ENCODE measurements at places on chromosomes 4 and X. TPM values are rescaled to one million over a fixed set of nuclear protein-coding genes. Genes with fewer than 3 reads are reported as not detected.

DNA sequence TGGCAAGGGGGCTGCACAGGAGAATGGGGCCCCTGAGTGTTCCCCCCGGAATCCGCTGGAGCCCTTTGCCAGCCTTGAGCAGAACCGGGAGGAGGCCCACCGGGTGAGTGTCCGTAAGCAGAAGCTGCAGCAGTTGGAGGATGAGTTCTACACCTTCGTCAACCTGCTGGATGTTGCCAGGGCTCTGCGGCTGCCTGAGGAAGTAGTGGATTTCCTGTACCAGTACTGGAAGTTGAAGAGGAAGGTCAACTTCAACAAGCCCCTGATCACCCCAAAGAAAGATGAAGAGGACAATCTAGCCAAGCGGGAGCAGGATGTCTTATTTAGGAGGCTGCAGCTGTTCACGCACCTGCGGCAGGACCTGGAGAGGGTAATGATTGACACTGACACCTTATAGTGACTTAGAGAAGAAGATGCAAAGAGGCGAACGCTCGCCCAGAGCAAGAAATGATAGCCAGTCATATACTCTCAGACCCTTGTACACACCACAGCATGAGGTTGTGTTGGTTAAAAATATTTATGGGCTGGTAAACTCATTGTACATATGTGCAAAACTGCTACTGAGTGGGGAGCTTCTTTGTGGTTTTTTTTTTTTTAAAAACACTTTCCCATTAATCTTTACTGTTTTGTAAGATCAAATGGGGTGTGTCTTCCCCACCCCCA lies 52.5 kb downstream of the JADE1 start:
- DNase-seq = no peak

DNA sequence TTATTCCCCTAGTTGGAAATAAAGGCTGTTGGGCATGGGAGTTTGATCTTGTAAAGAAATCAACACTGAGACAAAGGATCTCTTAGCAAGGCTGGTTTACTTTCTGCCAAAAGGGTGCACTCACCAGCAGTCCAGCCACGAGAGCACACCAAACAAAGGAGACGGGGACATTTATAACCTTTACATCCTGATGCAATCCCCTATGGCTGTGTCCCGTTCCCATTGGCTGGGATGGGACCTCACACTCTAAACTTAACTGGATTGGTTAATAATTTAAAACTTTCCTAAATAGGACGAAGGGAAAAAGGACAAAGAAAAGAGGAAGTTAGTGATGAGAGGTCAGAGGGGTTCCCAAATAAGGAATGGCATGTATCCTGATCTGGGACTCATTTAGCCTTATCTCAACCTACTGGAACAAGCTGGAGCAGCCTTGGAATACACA lies 17.9 kb downstream of the METAP1 start:
- no peak for DNase-seq

- peak; percentile 86 for DNase-seq
Measured at GRCh38 chr4:15239866-15240265, 188.0 kb upstream of the C1QTNF7 start.

DNA sequence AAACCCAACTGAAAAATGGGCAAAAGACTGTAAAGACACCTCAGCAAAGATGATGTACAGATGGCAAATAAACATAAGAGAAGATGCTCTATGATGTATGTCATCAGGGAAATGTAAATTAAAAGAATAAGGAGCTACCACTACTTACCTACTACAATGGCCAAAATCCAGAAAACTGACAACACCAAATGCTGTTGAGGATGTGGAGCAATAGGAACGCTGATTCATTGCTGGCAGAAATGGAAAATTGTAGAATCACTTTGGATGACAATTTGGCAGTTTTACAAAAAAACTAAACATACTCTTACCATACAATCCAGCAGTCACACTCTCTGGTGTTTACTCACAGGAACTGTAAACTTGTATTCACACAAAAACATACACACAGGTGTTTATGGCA lies 222.3 kb upstream of the LDB2 start:
- no peak for DNase-seq

- DNase-seq = no peak
Measured at GRCh38 chr4:183449193-183449882, 4.9 kb downstream of the CDKN2AIP start.

DNA sequence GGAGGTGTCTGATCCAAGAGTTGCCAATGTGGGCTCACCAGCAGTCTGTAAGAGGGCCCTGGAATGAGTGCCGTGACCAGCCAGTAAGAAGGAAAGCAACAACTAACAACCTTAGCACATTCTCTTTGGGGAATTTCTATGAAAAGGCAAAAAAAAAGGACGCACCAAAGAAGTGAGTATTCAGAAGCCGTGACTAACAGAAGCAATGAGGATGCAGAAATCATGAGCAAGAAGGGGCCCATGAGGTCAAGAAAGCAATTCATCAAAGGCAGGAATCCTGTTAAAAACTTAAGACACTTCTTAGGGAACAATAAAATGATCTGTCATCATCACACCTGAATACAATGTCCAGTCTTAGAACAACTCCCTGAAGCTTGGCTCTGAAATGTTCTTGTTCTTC lies 260.5 kb downstream of the RAPGEF2 start:
- DNase-seq = no peak

- DNase-seq = no peak
Measured at GRCh38 chr4:52633846-52634245, 25.3 kb downstream of the USP46 start.

- no peak for DNase-seq
Measured at GRCh38 chr4:157314906-157315305, 94.4 kb downstream of the GRIA2 start.

DNA sequence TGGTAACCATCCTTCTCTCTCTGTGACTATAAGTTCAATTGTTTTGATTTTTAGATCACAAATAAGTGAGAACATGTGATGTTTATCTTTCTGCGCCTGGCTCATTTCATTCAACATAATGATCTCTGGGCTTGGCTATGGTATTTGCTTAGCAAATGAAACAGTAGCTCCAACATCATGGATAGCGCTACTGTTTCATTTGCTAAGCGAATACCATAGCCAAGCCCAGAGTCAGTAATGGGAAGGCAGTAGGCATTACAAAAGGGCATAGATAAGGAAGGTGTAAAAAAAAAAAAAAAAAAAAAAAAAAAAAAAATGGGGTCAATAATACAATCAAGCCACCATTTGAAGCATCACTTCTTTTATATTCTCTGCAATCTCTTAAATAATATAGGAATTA lies 469.0 kb upstream of the ATOH1 start:
- no peak for DNase-seq

- DNase-seq = no peak
Measured at GRCh38 chr4:6873792-6874461, 35.7 kb upstream of the TBC1D14 start.

DNA sequence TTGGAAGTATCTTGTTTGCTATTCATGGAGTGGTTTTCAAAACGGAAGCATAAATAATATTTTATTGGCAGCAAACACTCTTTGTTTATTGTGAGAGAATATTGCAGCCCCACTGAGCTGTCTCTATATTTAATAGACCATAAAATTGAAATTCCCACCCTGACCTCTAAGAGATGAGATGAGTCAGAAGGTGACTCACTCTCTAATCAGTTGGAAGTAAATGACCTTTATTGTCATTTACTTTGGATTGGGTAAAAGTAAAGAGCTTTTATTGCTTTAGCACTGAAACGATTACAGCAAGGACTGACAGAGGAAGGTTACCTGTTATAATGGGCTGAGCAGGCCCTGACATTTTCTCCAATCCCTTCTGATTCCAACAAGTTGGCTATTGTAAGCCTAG lies 55.0 kb downstream of the SYTL5 start:
- DNase-seq = no peak

GRCh38 chr4:39614487-39615162 lies 24.0 kb downstream of the SMIM14 start:
- DNase-seq = no peak

GRCh38 chr4:93466446-93466845 lies 362.1 kb upstream of the ATOH1 start:
- DNase-seq = no peak

DNA sequence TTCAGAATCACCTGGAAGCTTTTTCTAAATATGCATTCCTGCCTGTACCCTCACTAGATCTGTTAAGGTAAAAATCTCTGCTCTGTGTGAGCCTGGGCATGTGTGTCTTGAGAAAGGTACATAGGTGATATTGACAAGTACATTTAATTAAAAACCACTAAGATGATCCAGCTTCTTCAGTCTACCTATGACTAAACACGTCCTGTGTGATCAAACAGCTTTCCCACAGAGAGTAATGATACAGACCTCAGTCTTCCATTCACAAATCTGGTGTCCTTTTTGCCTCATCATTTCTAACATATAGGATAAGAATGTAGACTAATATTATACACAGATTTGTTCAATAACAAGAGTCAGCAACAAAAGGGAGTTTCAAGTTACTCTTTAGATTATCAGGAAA lies 42.6 kb downstream of the GALNT7 start:
- DNase-seq = no peak

- DNase-seq = no peak
Measured at GRCh38 chr4:1711571-1712215, 426 bp downstream of the SLBP start.

The SRPK3 gene
- total RNA-seq = 0.25 TPM

The CFI gene
- total RNA-seq = 15.0 TPM

The NEUROG2 gene
- not detected for total RNA-seq

The COL4A5 gene
- total RNA-seq = 36.3 TPM

The IL13RA1 gene
- 25.8 TPM for total RNA-seq

The SYNPO2 gene
- 109 TPM for total RNA-seq

The TMEM187 gene
- total RNA-seq = 8.6 TPM

The SYTL4 gene
- 21.9 TPM for total RNA-seq

All from vagina (tissue), 2 donors.